ENCODE measurements at places on chromosomes 4 and X. TPM values are rescaled to one million over a fixed set of nuclear protein-coding genes. Genes with fewer than 3 reads are reported as not detected.

GRCh38 chr4:22635692-22636091 is 57.0 kb upstream of the GBA3 start:
- no peaks in the 10 kb centered on the region for H3K4me1 ChIP-seq
- H3K36me3 ChIP-seq: no peaks in the 10 kb centered on the region
- no peak overlapping the region for H3K27ac ChIP-seq
- H3K4me3 ChIP-seq: no peak overlapping the region
- DNase-seq: no peak

NPNT gene
- 49.3 TPM for total RNA-seq

FDCSP gene
- not detected for total RNA-seq

GRCh38 chr4:81470456-81471297 is 1.0 kb downstream of the RASGEF1B start:
- H3K4me1 ChIP-seq: no peaks in the 10 kb centered on the region
- H3K27me3 ChIP-seq: no peaks in the 10 kb centered on the region
- H3K27ac ChIP-seq: peak overlapping the region; percentile 72

POLN gene
- total RNA-seq: 5.8 TPM

GRCh38 chr4:2059046-2059725 is at the start of gene NAT8L:
TSS of gene NAT8L (plus strand) at chr4:2059327. CDS start at chr4:2059512, 185 bp downstream.
- no peaks in the 10 kb centered on the region for H3K36me3 ChIP-seq
- peak within 1 kb of the TSS; percentile 35 for H3K4me3 ChIP-seq
- DNase-seq: no peak
- no peak within 1 kb of the TSS for H3K27ac ChIP-seq
- H3K4me1 ChIP-seq: no peaks in the 10 kb centered on the region

MCF2 gene
- total RNA-seq: not detected

MAGEB17 gene
- not detected for total RNA-seq
